ENCODE measurements at places on chromosomes 2 and 18.

GRCh38 chr18:11649839-11650238 is 39.2 kb upstream of the GNAL start:
- DNase-seq, result no peak

DNA sequence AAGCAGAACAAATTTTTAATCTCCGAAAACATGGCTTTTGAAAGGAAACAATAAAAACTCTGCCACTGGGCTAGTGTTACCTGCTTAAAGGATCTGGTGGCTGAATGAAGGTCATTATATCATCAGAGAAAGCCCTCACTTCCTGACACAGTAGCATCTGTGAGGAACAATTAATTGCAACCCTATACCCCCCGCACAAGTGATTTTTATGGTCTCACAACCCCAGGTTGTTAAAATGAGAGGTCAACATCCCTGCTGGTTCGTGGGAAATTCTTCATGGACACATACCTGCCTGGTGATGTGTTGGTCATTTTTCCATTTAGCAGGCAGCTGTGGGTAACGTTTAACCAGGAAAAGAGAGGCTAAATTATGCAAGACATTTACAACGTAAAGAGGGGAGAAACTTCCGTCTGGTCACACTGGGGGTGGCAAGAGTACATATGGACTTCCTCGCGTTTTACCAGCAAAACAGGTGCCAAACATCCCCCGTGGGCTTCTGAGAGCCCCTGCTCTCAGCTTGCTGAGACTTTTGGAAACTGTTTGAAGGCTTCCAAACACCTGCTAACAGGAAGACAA is 29.2 kb downstream of the NIFK start:
- no peak for DNase-seq

GRCh38 chr18:6255116-6255705 is 159.5 kb downstream of the L3MBTL4 start:
- no peak for DNase-seq

DNA sequence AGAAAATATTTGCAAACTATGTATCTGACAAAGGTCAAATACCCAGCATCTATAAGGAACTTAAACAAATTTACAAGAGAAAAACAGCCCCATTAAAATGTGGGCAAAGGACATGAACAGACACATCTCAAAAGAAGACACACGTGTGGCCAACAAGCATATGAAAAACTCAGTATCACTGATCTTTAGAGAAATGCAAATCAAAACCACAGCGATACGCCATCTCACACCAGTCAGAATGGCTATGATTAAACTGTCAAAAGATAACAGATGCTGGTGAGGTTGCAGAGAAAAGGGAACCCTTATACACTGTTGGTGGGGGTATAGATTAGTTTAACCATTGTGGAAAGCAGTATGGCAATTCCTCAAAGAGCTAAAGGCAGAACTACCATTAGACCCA is 64.3 kb upstream of the RBMS1 start:
- DNase-seq, result no peak

DNA sequence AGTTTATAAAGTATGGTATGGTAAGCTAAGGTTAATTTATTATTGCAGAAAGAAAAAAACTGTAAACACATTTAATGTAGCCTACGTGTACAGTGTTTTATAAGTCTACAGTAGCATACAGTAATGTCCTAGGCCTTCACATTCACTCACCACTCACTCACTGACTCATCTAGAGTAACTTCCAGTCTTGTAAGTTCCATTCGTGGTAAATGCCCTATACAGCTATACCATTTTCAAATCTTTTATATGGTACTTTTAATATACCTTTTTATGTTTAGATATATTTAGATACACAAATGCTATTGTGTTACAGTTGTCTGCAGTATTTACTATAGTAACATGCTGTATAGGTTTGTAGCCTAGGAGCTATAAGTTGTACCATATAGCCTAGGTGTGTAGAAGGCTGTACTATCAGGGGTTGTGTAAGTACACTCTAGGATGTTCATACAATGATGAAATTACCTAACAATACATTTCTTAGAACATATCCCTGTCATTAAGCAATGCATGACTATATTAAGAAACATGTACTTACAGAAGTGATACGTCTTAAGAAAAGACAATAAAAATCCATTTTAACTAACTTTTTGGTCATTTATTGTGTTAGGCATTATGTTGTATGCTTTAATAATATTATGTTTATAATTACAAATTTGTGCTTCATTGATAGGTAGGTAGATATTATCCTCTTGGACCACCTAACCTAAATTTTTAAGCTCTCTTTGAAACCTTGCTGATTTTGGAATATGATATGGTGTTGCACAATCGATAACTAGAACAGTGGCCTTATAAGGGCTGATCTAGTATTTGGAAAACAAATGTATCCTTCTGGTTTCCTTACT is 51.9 kb downstream of the VRK2 start:
- no peak for DNase-seq

GRCh38 chr2:151843691-151844061 is 15.5 kb upstream of the ARL5A start:
- no peak for DNase-seq

- no peak for DNase-seq
Observed at GRCh38 chr2:26764906-26765305, 822 bp downstream of the SLC35F6 start.

DNA sequence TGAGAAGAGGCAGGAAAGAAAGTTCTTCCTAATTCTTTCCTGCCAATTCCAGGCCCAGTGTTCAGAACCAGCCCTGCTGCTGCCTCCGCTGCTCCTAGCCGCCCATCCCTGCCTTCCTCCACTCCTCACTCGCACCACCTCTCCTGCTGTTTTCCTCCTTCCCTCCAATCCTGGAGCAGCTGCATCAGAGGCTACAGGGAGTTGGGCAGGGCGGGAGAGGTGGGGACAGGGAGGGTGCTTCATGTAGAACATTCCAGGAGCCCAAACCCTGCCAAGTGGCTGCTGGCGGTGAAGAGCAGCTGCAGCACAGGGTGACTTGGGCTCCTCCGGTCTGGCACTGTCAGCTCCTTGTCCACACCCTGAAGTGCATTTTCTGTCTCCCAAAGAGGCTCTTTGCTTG is 176.3 kb downstream of the TNS1 start:
- DNase-seq, result no peak

DNA sequence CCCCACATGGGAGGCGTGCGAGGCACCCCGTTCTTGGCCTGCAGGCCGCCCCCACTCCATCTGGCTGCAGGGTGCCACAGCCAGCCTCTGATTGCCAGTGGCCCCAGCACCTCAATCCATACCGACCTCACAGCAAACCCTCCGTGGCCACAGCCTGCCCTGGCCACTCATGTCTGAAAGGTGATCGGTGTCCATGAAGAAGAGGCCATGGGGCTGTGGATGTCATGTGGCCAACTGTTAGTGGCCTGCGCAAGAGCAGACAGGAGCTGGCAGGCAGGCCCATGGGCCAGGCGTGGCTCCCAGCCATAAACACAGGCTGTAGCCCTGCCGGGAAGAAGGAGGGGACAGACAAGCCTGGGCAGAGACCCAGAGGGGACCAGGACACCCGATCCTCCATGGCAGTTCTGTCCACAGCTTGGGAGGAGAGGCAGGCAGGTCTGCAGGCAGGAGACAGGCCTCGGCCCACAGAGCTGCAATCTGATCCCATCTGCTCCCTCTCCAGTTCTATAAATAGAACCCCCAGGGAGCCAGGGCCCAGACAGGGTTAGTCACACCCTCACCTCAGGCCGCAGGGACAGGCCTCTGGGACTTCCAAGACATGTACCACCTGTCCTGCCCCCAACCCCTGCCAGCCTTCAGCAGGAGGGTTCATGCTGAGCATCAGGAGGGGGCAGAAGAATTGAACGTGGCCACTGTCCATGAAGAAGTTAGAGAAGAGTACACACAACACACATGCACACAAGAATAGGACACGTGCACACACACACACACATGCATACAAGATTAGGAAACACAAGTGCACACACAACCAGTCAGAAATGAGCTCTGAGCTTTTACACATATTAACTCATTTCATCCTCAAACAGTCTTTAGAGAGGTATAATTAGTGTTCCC is 16.9 kb downstream of the STEAP3 start:
- DNase-seq, result peak; percentile 90

- no peak for DNase-seq
Observed at GRCh38 chr2:135874777-135875365, 1.4 kb downstream of the MCM6 start.

DNA sequence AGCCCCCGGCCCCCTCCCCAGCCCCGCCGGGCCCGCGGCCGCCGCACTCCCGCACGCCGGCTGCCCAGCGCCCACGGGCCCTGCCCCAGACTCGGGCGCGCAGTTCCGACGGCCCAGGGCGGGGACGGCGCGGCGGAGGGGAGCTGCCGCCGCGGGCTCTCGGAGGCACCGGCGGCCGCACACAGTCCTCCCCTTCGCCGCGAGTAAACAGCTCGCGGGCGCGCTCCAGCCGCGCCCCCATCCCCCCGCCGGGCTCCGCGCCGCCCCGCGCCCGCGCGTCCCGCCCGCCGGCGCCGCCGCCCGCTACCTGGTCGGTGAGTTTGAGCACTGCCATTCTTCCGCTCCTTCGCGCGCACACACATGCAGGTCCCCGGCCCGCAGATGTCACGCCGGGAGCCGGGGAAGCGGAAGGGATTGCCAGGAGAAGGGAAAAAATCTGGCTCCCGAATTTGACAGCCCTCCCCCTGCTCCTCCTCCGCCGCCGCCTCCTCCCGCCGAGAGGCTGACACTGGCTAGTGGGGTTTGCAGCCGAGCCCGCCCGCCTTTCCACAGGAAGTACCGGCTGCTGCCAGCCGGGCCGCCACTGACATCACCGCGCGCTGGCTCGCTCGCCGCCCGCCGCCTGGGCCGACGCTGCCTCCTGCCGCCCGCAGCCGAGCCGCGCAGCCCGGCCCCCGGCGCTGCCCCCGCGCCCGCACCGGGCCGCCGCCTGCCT is at the start of gene ANKRD44:
ANKRD44 (minus strand) TSS at position 510 of the 715 bp plus-strand sequence; CDS start at position 334, 176 bp downstream.
- DNase-seq, result peak; percentile 70

DNA sequence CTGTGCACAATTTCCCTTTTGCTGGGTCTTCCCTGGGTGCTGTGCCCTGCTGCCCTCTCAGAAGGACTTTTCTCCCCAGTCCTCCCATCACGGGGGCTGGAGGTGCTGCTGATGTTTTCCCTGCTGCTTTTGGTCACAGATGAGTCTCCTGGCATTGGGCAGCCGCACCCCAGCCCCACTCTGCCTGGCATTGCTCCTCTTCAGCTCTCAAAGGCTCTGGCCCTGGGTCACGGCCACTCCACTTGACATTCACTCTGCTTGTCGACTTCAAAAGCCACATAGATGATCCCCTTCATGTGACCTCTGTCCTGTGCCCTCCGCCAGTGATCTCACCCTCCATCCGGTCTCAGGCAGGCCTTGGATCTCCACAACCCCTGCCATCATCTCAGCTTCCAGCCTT is 43.6 kb upstream of the IL1RL1 start:
- no peak for DNase-seq

DNA sequence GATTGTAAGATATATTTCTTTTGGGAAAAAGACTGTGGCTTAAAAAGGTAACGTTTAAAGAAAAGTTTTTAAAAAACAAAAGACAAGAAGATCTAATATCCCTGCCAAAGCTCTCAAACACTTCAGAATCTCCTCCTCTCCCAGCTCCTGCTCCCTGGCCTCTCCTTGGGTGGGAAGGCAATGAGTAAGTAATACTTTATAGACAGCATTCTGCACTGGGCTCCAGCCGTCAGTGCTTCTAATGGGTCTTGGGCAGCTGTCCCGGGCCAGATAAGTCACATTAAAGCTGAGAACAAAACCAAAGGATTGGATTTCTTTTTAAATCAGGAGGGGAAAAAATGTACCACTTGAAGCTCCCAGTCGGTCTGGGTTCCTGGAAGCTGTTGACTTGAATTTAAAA is 133.7 kb downstream of the ALPK2 start:
- no peak for DNase-seq

DNA sequence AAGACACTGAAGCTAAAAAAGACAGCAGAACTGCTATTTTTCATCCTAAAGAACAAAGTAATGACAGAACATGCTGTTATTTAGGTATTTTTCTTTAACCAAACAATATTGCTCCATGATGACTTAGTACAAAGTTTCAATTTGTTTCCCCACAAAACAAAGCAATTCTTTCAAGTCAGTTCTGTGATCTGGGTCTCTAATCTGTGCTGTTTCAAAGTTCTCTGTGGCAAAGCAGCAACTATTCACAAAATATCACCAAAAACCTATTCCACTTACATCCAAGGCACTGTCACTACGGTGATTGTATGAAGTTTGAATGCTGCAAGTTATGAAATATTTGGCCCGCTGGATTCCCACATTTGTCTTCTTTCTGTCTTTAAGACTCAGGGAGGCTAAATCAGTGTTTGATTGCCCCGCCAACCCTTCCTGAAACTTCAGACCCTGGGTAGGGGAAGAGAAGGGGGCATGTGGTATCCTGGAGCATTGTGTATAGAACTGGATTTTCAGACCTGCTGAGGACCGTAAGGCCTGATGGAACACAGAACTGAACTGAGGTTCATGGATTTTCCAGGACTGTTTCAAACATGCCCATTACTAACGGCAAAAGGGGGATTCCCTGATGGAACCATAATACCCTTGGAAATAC is 13.1 kb upstream of the MFF start:
- DNase-seq, result no peak

GRCh38 chr2:114201781-114202180 is 240.7 kb upstream of the DPP10 start:
- DNase-seq, result no peak

- DNase-seq, result no peak
Observed at GRCh38 chr2:176931588-176932563, 280.7 kb upstream of the HNRNPA3 start.

DNA sequence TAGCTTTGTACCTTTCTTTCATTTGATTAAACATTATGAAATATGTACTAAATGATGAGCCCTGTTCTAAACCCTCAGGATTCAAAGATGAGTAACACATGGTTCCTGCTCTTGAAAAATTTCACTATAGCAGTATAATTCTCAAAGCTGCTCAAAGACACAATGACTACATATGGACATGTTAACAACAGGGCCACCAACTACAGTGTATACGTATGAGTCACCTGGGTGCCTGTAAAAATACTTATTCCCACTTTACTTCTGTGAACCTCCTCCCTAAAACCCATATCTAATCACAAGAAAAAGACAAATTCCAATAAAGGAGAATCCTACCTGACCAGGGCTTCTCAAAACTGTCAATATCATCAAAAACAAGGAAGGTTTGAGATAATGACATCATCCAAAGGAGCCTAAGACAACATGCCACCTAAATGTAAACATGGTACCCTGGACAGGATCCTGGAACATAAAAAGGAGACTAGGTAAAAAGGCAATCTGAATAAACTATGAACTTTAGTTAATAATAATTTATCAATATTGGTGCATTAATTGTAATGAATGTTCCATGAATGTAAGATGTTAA is 84.7 kb downstream of the FAM161A start:
- no peak for DNase-seq

DNA sequence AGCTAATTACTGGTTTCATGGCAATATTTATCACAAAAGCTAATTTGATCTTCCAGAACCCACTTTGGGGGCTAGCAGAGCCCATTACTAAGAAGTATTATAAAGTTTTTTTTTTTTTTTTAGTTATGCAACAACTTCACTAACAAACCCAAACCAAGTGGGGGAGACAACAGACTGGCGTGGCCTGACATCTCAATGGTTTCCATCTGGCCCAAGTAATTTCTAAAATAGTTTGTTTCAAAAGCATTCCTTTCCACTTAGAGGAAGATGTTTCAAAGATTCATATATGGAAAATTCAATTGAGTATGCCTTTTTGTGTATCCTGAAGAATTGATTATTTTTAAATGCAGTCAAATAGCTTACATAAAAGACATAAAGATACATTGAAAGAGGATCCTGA is 367.1 kb downstream of the HRH4 start:
- DNase-seq, result no peak

- DNase-seq, result no peak
Observed at GRCh38 chr2:142306131-142306530, 175.3 kb upstream of the LRP1B start.

Data from NCI-H1105 treated with DMSO at 0.1 percent for 48 hours (cell line).